ENCODE measurements at places on chromosomes 12 and 14.

- DNase-seq: no peak
Observed at GRCh38 chr12:73125148-73125547, 853.0 kb downstream of the TRHDE start.

- peak; percentile 13 for DNase-seq
Observed at GRCh38 chr14:33839193-33840076, 111.4 kb downstream of the EGLN3 start.

DNA sequence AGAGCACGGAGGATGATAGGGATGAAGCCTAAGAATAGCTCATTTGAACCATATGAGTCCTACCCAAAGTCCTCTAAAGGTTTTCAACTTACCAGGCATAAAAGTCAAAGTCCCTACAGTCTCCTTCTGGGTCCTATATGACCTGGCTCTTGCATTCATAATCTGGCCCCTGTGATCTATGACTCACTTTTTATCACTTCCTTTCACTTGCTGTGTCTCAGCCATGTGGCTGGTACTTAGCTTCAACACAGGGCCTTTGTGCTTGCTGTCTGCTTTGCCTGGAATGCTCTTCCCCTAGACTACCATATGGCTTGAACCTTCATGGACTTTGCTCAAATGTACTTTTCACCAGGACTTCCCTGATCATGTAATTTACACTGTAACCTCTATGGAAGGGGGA lies 137.6 kb upstream of the TMTC1 start:
- DNase-seq: no peak

GRCh38 chr14:103840014-103840413 lies 7.4 kb downstream of the PPP1R13B start:
- no peak for DNase-seq

- DNase-seq: no peak
Observed at GRCh38 chr14:105261781-105262180, 13.4 kb downstream of the BTBD6 start.

GRCh38 chr12:121436706-121437105 lies 36.8 kb downstream of the RNF34 start:
- DNase-seq: no peak
